ENCODE measurements at places on chromosomes 16 and 17.

GRCh38 chr17:28549236-28550132 is 2.9 kb downstream of the UNC119 start:
- DNase-seq = peak; percentile 71

DNA sequence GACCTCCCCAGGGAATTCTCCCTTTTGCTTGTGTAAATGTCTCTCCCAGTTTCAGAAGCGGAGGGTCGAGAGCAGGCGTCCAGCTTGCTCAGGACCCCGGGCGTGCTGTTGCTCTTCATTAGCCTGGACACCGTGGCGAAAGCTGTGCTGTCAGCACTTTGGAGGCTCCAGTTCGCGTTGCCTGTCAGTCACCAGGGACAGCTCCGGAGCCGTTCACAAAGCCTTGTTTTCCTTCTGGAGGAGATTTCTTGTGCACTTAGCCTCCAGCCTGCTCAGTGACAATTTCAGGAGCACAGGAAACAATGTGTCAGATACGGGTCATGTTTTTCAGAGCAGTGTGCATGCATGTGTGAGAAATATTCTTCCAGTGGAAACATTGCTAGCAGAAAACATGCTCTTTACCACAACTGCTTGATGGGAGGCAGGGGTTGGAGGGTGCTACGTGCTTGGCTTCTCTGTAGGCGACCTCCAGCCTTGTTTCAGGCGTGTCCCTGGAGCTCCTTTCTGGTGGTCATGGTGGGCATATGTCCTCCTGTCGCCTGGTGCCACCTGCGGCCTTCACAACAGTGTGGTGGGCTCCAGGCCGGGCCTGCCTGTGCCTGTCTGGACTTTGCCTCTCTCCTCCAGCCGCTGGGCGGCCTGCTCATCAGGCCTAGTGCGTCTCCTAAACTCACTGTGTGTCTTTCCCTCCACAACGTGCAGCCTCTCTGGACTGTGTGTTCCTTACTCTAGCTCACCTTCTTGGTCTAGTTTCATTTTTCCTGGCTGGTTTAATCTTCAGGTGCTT is 29.0 kb downstream of the ZNF750 start:
- no peak for DNase-seq

DNA sequence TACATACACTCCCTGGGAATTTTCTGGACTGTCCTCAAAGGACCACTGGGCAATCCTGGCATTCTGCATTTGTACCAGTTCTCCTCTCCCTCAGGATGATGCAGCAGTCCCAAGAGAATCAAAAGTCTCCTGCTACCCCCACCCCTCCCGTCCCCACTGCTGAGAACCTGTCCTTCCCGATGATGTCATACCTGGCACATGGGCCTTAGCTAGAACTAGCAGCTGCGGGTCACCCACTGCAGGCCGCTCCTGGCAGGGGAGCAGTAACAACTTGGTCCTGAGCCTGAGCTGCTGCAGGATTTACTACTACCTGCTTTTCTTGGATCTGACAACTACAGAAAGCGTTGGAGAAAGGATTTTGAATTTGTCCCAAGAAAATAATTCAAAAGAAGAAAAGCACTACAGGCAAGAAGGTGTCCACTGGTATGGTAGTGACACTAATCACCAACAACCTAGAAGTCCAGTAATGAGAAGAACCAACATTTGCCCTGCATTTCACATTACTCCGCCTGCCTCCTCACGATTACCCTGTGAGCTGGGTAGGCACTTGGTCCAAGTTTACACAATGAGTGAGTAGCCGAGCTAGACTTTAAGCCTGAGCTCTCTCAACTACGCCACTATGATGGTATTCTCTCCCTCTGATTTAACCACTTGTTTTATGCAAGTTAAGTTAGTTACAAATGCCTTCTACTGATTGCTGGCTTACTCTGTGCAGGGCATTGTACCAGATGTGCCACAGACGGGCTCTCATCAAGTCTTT is 55.3 kb upstream of the ETV4 start:
- no peak for DNase-seq

DNA sequence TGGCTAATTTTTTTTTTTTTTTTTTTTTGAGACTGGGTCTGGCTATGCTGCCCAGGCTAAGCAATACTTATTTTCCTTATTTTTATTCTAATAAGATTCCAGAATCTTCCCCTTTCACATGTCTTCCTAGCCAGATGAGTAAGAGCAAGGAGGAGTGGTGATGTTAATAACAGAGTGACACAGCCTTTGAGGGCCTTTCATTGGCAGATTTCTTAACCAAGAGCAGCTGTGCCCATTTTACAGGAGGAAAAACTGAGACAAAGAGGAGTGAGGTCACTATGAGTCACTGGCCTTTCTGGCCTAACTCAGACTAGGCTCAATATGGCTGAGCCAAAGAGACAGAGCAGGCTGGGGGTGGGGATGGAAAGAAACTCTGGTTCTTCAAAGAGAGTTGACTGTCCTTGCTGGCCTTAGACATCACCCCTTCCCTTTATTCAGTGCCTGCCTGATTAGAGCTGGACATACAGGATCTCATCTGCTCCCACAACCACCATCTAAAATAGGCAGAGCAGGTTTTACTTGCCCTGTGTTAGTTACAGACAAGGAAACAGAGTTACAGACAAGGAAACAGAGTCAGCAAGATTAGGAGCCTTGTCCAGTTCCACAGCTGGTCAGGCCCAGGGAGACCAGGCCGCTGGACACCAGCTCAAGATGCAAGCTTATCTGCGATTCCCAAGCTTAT is 50.0 kb upstream of the TOB1 start:
- no peak for DNase-seq

- DNase-seq = no peak
Measured at GRCh38 chr17:12328204-12328603, 307.5 kb downstream of the MAP2K4 start.

GRCh38 chr17:35947156-35947585 is 3.7 kb upstream of the LYZL6 start:
- peak; percentile 33 for DNase-seq

GRCh38 chr16:88077328-88078108 is 126.3 kb downstream of the BANP start:
- DNase-seq = no peak

DNA sequence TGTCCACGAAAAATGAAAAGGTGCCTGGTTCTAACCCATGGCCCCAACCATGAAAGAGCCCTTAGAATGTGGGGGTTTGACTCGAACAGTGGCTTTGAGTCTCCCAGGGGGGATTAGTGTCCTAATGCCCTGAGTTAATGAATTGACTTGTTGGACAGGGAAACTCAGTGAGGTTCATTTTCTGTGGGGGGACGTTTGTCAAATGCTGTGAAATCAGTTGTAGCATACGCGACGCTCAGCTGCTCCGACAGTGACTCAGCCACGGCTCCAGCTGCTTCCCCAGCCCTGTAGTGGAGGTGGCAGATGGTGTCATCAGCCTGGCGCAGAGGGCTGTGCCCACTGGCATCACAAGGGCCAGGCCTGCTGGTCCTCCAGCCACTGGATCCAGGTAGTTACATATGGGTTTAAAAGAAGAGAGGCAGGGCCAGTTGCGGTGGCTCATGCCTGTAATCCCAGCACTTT is 3.9 kb upstream of the TMEM235 start:
- no peak for DNase-seq

- peak; percentile 75 for DNase-seq
Measured at GRCh38 chr17:64028874-64029464, 8.5 kb upstream of the ICAM2 start.

DNA sequence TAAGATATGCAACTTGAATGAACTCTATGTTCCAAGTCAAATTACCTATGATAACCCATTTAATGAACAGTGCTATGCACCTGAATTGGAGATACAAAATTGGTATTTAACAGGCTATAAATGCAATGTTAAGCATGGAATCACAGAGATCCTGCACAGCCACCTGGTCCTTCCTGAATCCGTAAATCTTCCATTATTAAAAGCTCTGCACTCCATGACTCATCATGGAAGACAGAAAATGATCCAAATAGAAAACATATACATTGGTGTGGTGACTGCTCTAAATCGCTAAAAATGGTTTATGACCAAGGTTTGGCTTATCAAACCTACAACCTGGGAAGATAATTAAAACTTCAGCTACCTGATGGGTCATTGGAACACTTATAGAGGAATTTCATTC is 45.3 kb downstream of the GLG1 start:
- no peak for DNase-seq

DNA sequence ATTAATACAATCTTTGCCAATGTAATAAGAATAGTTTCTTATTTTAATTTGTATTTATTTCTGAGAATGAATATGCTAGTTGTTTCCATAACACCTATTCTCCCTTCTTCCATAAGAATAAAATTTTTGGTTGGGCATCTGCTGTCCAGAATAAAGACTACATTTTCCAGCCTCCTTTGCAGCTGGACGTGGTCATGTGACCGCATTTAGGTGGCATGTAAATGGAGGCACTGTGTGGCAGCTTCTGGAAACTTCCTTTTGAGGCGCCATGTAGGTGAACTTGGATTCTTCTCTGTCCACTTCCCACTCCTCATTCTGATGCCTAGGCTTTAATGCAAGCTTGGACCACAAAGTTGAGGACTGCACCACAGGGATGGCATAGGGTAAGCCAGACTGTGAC is 215.4 kb upstream of the AXIN2 start:
- no peak for DNase-seq

GRCh38 chr16:71504901-71505300 is 15.8 kb upstream of the ZNF19 start:
- no peak for DNase-seq

DNA sequence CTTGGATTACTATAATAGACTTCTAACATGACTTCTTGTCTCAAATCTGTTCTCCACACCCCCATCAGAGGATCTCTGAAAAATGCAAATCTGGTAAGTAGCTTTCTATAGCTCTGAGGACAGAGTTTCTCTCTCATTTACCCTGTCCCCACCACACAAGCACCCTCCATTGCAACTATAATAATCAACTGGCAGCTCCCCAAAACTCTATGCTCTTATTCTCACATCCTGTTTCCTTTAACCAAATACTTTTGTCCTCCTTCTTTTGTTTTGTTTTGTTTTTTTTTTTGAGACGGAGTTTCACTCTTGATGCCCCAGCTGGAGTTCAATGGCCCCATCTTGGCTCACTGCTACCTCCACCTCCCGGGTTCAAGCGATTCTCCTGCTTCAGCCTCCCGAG is 73.4 kb downstream of the HELZ start:
- DNase-seq = no peak

DNA sequence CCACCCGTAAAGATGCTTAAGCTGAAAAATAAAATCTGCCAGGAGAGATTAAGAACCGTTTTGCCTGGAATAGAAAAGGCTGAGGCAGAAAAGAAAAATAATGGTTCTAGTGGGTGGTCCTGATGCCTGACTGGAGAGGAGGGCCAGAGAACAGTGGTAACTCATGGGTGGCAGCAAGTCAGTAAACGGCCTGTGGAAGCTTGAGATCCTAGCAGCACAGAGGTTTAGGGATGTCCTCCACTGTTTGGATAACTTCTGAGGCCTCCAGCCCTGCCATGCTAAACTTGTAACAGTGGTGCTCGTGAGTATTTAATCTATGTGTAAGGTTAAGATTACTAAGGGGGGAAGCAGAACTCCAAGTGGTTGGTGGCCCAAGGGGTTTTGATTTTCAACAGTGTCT is 21.2 kb upstream of the PHAF1 start:
- no peak for DNase-seq

DNA sequence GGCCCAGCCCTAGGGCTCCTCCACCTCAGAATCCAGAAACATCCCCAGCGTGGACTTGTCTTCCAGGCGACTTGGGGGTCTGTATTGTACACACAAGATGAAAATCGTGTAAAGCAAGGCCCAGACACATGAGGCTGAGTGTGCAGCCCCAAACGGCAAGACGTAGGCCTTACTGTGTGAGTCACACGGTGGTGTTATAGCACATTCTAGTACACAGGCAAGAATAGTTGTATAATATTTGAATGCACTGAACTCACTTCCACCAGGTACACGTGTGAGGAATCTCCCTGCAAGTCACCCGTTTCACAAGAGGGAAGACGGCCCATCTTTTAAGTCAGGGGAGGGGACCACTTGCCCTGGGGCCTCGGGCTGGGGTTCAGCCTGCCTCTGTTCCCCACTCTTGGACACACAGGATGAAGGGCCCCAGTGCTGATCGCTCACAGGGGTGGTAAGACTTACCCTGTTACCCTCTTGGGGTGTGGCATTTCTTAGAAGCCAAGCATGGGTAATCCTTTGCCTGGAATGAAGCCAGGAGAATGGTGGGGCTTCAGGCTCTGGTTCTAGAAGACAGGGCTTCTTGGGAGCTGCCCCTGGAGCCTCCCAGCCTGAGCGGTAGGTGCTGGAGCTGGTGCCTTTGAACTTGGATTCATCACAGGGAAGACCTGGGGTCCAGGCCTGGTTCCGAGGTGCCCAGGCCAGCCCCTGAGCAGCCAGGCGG is 71.3 kb downstream of the SREBF1 start:
- no peak for DNase-seq

DNA sequence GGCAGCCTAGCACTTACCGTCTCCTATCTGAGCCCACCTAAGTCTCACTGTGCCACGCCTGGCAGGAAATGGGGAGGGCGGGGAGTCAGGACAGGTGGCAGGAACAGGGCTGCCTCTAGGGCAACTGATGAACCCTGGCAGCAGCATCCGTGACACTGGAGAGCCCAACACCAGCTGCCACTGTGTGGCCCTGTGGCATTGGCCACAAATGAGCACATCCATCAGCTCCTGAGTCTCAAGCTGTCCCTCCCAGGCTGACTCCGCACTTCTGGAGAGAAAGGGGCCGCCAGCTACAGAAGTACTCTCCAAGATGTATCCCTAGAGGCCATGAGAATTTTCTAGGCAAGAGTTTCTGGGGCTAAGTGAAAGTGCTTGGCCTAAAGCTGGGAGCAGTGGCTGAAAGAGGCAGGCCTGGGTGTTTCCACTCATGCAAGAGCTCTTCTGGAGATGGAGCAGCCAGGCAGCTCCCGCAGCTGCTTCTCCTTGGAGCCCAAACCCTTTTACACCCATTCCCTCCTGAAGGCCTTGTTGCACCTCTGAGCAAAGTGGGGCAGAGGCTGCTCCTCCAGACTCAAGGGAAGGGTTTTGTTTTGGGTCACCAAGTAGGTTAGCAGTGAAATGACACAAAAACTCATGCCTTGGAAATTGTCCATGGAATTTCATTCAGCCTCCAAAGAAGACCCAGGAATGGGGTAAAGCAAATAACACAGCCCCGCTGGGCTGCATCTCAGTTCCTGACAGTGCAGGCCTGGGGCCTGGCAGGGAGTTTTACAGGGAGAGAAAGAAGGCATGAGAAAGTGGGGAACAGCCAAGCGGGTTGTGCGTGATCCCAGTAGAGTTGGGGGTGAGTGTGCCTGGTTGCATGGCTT is 25.8 kb downstream of the PEMT start:
- no peak for DNase-seq

DNA sequence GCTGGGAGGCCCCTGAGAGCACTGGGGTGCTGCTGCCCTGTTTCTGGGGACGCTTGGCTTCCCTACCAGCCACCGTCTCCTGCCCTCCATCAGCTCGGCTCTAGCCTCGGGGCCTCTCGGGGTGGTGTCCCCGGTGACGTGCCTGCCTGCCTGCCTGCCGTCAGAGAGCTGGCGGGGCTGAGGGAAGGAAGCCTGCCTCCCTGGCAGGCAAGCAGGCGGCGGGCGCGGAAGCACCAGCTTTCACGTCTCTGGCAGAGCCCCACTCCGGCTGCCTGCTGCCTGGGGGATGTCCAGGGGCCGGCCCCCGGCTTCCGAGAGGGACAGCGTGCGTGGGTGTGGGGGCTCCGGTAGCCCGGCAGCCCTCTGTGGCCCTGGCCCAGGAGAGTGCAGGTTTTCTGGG is 9.3 kb downstream of the CENPX start:
- no peak for DNase-seq

GRCh38 chr17:41547378-41547841 is 19.3 kb upstream of the KRT19 start:
- no peak for DNase-seq

GRCh38 chr16:2209258-2210008 is 1.2 kb downstream of the BRICD5 start:
- no peak for DNase-seq
